ENCODE measurements at places on chromosomes 2 and 18.

- DNase-seq, result no peak
Observed at GRCh38 chr18:22639026-22639463, 221.3 kb upstream of the CTAGE1 start.

GRCh38 chr2:95056461-95057459, 31.3 kb downstream of the MAL start:
- no peak for DNase-seq

DNA sequence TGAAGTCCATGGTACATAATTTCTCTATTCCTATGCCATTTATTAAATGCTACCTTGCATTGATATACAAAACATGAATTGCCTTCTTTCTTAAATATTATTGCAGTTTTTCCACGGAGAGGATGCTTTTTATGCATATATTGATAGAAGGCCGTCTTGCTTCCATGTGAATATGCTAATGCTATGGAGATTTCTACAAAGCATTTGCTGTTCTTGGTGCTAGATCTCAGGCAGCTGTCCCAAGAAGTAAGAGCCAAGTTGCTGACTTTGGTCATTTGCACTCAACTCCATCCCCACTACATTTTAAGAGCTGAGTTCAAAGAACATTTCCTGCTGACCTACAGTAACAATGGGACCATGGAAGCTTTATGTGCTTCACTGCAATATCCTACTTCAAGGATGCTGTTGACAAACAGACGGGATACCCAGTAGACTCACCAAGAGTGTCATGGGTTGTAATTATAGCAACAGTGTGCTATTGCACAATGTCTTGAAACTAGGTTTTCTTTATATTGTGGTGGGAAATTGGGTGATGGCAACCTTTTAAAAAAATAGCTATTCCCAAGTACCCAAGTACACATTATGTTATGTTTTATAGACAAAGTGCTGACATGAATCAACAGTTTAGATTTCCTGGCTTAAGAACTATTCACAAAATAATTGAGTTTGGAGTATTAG, 1172.4 kb upstream of the PIK3C3 start:
- no peak for DNase-seq

DNA sequence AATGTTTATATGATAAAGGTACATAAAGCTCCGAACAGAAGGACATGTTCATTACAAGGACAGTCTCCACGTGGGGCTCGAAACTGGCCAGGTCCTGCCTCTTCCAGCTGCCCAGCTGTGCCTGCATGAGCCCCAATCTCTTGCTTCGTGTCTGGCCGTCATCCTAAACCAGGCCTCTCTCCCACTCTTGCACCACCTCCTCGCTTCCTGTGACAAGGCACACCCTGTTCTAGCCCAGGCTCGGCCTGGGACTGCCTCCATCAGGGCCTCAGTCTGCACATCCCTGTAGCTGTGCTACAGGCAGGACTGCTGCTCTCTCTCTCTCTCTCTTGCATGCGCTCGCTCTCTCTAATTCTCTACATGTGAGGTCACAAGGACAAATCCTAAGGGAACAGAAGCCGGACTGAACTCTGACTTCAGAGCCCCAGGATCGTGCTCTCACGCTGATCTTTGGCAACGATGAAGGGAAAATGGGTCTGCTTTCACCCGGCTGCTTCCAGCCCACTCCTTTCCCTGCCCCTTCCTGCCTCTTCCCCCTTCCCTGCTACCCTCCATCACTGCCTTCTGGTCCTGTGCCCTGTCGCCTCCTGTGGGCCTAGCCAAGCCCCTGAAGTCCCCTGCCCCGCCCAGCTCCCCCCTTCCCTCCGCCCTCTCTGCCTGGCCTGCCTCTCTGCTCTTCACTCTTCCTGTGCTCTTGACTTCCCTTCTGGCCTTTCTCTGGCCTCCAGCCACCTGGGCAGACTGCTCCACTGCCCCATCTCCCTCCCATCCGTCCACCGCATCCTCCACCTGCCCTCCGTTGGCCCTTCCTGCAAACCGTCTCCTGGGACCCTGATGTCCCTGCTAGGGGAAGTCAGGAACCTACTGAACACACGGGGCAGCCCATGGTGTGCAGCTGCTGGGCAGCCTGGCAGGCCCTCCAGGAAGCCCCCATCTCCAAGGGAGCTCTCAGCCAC, 7.8 kb upstream of the GPR55 start:
- DNase-seq, result no peak

GRCh38 chr18:59140302-59140885, 710 bp downstream of the SEC11C start:
- DNase-seq, result no peak

DNA sequence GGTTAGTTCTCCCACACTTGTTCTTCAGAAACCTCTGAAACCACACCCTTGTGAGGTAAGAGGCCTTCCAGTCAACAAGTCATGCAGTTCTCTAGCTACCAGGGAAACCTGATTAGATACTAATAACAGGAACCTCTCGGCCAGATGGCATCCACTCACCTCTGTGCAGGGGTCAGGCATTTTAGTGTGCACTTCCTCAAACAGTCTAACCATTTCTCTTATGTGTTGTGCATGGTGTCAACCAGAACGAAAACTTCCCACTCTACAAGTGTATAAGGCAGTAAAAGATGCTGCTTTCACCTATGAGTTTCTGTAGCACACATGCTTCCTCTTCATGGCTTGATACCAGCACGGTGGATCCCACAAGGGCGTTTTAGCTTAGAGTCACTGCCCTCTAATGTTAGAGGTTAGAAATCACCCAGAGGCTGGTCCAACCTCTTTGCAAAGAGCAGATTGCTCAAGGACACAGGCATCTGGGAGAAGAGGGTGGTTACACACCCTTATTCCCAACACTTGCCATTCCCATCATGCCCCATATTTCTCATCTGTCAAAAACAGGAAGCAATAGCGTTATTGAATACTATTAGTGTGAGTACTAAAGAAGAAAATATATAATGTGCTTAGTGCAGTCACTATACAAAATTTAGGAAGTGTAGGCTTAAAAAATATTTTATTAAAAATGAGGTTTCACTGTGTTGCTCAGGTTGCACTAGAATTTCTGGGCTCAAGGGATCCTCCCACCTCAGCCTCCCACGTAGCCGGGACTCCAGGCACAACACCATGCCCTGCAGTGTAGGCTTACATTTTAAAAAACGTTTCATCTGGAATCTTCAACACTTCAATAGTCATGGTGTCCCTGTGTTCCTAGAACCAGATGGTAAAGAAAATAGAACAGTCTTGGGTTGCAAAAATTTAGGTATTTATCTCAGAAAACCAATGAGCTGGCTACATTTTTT, 34.5 kb upstream of the RAB31 start:
- DNase-seq, result no peak

DNA sequence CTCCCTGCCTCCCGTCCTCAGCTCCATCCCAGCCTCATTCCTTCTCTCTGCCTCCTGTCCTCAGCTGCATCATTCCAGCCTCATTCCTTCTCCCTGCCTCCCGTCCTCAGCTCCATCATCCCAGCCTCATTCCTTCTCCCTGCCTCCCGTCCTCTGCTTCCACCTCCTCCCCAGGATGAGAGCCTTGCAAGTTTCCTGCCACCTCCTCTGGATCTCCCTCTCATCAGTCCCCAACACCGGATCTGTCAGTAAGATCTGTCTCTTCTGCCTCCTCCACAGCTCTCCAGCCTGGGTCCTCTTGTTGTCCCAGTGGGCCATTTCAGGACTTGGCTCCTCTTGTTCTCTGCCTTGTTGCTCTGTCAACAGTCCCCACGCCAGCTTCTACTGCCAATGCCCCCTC, 130.9 kb downstream of the NDUFA10 start:
- no peak for DNase-seq

GRCh38 chr2:172246649-172247048, 143.9 kb upstream of the DLX2 start:
- DNase-seq, result no peak

DNA sequence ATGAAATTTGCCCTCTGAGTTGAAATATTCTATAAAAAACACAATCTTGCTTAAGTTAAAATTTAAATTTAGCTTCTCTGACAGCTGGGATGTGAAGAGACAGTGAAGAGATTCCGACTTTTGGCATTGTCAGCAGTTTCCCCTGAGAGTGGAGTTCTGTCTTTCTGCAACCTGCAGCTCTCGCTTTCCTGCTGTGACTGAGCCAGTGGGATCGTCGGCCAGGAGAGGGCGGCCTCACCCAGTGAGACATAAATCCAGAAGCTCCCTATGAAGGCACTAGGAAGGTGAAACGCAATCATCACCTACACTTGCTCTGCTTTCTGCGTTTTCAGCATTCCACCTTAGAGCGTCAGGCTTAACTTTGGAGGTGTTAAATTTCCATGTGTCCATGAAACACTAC, 75.4 kb upstream of the HNMT start:
- DNase-seq, result no peak

GRCh38 chr18:22742409-22742808, 190.7 kb upstream of the RBBP8 start:
- no peak for DNase-seq

DNA sequence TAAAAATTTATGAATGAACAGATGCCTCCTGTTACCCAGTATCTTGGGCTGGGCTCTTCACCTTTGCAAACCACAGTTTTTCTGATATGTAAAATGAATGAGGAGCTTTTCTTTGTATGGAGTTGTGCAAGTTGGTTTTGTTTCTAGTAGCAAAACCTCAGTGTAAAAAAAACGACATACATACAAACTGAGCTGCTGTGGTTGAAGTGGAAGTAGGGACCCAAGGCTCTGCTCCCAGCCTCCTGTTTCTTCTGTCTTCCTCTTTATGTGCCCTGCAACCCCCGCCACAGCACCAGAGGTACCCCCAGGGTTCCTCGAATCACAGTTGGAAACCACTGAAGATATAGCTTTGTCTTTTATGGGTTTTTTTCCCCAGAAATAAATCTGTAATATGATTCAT, 118.1 kb downstream of the MYO1B start:
- no peak for DNase-seq

GRCh38 chr2:179037807-179038206, 12.1 kb downstream of the CCDC141 start:
- no peak for DNase-seq

DNA sequence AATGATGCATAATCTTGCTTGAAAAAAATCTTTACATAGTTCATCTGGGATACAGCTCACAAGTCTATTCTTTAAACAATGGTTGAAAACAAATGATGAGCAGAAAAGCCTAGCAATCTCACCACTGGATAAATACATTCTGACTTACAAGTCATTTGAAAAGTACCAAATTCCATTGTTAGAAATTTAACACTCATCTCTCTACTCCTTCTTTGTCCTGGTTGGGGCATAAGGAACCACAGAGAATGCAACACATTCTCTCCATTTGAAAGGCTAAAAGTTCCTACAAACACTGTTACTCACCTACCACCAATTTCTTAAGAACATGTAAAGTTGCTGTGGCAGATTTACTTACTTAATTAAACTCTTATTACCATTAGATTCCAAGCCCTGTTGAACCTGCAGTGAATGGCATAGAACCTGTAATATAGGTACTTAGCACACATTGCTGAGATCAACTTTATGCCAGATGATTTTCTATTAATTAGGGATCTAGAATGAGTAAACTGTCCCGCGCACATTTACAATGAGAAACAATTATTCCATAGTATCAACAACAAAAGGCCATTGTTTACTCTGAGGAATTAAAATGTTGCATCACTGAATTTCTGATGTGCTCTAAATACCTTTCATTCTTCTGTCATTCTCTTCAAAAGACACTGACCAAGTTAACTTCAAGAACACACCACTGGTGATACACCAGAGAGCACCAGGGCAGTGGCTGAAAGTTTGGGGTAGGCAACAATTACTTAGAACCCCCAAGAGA, 69.6 kb downstream of the CABYR start:
- no peak for DNase-seq

- DNase-seq, result no peak
Observed at GRCh38 chr18:25560369-25560768, 208.4 kb upstream of the ZNF521 start.

DNA sequence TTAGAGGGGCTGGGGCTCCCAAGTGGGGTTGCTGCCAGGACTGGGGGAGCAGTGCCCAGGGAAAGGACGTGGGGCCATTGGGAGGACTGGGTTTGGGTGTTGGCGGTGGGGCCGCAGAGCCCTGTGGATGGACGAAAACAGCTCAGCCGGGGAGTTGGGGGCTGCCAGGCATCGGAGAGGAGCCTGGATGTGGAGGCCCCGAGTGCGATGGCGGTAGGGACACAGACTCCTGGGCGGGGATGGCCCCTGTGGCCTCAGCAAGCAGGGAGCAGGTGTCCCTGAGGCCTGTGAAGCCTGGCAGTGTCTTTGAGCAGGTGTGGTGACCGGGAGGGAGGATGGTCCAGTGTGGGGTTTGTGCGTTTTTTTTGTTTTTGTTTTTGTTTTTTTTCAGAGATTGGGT, 13.3 kb downstream of the CTDP1 start:
- DNase-seq, result no peak

DNA sequence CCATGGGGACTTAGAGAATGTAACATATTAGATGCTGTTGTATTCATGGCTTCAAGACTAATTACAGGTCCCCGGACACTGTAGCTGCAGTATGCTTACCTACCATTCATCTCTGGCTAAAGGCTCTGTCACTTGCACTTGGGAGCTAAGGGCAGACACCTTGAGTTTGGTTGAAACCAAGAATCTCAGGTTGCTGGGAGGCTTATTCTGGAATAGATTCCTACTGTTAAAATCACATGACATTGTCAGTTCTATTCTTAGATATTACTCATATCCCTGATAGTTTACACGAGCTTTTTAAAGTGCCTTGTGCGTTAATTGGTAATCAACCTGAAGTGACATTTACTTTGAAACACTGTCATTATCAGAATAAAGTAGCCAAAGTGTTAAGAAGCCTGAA, 73.0 kb upstream of the EPB41L5 start:
- no peak for DNase-seq

DNA sequence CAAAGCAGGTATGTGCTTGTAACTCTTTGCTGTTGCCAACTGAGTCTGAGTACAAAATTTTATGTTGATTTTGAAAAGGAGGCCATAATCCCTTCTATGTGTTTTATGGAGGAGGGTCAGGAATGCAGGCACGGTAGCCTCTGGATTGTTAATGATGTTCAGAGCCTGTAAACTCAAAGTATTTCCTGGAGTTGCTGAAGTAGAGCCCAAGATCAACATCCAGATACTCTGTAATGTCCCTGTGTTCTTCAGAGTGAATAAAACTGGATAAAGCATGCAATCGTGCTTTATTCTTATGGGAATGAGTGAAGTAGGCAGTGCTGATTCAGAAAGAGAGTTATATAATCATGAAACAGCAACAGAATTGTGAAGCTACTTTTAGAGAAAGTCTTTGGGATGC, 61.8 kb upstream of the CHRNA1 start:
- no peak for DNase-seq

GRCh38 chr2:88638123-88638650, 10.9 kb upstream of the EIF2AK3 start:
- no peak for DNase-seq
